COR-L47 (cell line): ENCODE measurements at places on chromosomes 3 and 15.

- DNase-seq, result no peak
Measured at GRCh38 chr3:46565607-46566039, 479 bp downstream of the LRRC2 start.

GRCh38 chr3:12178091-12178820 is 19.5 kb upstream of the TIMP4 start:
- DNase-seq, result no peak

GRCh38 chr3:168051531-168052471 is 43.9 kb downstream of the GOLIM4 start:
- no peak for DNase-seq

DNA sequence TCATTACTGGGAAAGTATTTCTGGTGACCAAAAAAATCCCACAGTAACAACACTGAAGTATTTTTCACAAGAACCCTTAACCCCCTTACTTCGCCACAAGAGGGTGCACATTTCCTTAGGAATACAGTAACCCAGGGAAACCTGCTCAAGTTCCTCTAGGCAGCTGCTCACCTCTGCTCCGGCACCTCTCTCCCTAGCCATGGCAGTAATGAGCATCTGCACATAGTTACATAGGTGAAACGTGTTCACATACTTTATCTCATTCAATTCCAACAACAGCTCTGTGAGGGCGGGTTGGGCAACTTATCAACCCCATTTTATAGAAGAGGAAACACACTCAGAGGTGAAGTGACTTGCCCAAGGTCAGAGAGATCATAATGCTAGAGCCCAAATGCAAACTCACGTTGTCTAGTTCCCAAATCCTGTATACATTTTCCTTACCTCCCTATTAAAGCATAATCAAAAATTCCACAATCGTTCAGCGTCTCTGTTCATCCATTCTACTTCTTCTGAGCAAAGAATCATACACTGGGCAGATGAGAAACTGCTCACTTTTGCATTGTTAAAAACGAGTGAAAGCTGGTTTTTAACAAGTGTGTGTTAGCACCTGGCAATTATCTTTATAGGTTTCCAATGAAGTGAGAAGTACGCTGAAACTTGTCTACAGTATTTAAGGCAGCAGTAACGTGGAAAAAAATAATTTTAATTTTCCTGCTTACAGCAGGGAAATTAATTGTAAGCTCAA is 90.7 kb downstream of the IGF2BP2 start:
- peak; percentile 61 for DNase-seq

- no peak for DNase-seq
Measured at GRCh38 chr3:69121950-69122349, 445 bp downstream of the LMOD3 start.

DNA sequence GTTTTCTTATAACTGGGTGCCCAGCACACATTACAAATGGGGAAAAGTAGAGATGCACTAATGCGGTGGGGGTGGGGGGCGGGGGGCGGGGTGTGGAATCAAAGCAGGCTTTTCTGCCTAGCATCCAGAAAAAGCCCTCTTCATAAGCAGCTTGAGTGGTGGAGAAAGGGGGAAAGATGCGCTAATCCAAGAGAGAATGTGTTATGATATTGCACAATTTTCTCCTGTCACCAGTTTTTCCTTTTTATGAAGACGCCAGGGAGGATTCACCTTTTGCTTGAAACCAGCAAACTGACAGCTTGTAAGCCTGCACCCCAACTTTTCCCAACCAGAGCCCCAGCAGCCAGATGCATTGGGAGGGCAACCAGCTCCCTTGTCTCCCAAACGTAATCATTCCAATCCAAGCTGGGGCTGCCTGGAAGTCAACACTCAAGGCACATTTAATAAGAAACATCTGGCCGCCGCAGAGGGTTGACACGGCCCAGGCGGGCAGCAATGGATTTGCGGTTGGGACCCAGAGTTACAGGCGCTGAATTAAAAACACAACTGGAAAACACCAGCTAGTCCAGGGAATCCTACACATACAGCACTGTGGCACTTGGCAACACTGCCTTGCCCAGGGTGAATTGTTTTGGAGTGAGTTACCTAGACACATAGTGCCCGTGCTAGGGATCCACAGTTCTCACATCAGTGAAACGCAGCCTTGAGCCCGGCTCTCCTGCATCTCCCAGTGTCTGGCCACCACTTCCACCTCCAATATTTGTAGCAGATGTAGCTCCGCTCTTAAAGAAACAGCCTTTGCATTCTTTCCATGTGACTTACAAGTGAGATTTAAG is 218.5 kb upstream of the PRICKLE2 start:
- no peak for DNase-seq

GRCh38 chr3:72318504-72319193 is 529.6 kb downstream of the SHQ1 start:
- DNase-seq, result no peak

DNA sequence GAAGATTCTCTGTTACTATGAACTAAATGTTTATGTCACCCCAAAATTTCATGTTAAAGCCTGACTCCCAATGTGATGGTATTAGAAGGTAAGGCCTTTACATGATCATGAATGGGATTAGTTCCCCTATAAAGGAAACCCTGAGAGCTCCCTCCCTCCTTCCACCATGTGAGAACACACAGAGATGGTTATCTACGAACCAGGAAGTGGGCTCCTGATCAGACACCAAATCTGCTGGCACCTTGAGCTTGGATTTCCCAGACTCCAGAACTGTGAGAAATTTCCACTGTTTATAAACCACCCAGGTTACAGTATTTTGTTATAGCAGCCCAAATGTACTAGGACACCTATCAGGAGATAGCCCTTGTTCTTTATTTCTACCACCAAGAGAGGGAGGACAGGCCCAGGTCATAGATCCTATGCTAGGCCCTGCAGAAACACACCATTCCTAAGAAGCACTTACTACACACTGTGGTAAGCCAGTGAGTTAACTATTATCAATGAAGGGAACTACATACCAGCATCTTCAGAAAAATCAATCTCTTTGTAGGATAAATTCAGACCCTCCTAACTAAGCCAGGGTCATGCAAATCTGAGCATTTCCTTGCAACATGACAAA is 59.0 kb downstream of the PRKAR2A start:
- DNase-seq, result no peak

GRCh38 chr3:10198761-10199649 is 34.3 kb downstream of the IRAK2 start:
- DNase-seq, result no peak

DNA sequence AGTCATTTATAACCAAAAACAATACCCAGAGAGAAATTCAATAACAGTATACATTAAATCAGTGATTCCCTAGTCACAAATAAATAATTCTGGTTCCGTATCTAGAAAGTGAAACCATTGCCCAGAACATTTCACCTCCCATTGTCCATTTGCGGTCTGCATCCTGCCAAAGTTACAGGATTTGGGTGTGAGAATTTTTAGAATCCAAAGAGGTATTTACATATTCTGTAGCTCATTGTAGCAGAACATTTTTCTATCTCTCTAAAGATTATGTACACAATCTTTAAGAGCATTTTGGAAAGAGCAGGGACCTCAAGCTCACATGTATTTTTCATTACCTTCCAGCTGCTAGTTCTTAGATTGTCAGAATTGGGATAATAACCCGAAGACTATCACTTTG is 261.6 kb downstream of the CHL1 start:
- DNase-seq, result no peak

GRCh38 chr15:42915654-42916315 is 4.8 kb downstream of the TTBK2 start:
- DNase-seq, result no peak

- no peak for DNase-seq
Measured at GRCh38 chr3:79268422-79268821, 499.4 kb downstream of the ROBO1 start.

GRCh38 chr3:63576846-63577245 is 75.6 kb upstream of the SNTN start:
- DNase-seq, result peak; percentile 69

GRCh38 chr3:170205302-170205701 is 16.9 kb upstream of the PRKCI start:
- DNase-seq, result no peak

- no peak for DNase-seq
Measured at GRCh38 chr15:84582583-84583157, 18.1 kb upstream of the ZSCAN2 start.

GRCh38 chr3:16789344-16790120 is 95.2 kb upstream of the PLCL2 start:
- DNase-seq, result no peak

- DNase-seq, result no peak
Measured at GRCh38 chr3:107227091-107227490, 150.1 kb upstream of the CCDC54 start.

- DNase-seq, result no peak
Measured at GRCh38 chr3:195103623-195104022, 167.3 kb downstream of the XXYLT1 start.

GRCh38 chr15:70098461-70099166 is 897 bp upstream of the TLE3 start:
- DNase-seq, result peak; percentile 46

DNA sequence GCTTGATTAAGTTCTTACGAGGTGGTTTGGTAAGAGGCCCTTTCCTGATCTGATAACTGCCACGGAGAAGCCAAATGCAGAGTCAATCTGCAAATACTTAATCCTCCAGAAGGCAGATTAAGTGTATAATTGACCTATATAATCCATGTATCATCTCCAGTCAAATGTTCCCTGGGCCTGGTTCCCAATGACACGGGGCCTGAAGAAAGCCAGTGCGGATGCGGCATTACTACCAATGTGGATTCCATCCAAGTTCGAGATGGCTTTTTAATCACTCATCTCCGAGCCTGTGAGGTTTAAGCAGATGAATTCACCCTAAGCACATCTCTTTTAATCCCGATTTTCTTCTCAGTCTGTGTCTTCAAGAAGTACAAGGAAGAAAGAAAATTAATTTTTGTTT is 60.0 kb upstream of the FEZF2 start:
- no peak for DNase-seq

DNA sequence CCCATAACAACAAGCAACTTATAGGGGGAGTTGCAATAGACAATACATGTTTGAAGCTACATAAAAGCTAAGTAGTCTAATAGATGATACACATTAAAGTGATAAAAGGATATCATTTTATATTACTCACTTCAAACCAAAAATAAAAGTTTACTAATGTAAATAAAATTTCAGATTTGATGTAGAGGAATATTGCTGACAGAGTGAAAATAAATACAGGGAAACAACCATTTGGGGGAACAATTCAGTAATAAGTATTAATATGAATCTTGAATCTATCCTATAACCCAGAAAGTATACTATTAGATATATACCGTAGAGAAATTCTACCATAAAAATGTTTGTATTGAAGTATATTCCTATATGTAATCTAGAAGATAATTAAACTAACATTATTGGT is 1248.9 kb upstream of the EPHA6 start:
- DNase-seq, result no peak

GRCh38 chr15:87575896-87576473 is 680.6 kb downstream of the NTRK3 start:
- no peak for DNase-seq

- DNase-seq, result no peak
Measured at GRCh38 chr15:37981775-37982174, 47.3 kb downstream of the TMCO5A start.

DNA sequence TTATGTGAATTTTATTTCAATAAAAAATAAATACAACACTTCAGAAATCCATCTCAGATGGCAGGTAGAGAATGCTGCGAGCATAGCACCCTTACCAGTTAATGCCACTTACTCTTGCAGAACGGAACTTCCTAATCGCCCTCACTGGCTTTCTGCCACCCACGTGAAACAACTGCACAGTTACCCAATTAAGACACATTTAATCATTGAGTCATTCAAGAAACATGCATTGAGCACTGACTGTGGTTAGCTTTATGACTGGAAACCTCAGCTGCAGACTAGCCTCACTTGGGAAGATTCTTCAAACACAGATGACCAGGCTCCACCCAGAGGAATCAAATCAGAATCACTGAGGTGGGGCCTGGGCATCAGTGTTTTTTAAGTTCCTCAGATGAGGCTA is 5.6 kb upstream of the MFGE8 start:
- no peak for DNase-seq

- no peak for DNase-seq
Measured at GRCh38 chr3:158781849-158782248, 20.0 kb upstream of the MFSD1 start.

DNA sequence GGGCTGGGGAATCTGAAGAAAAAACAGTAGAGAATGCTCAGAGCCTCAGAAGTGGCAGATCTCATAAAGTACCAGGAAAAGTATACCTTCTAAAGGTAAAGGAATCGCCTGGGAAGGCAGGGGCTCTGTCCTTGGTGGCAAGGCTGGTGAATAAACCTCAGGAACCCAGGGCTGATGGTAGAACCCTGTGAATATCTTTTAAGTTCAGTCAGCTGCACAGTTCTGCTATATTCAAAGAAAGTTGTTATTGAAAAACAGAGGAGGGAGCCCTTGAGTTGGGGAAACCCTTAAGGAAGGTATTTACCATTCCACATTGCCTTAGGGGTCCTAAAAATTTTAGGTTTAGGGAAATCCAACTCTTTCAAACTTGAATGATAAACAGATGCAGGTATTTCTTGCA is 31.2 kb downstream of the ZPLD1 start:
- peak; percentile 53 for DNase-seq

GRCh38 chr3:129087138-129087702 is 26.6 kb downstream of the GP9 start:
- no peak for DNase-seq

- no peak for DNase-seq
Measured at GRCh38 chr3:191253089-191253799, 54.2 kb downstream of the OSTN start.

DNA sequence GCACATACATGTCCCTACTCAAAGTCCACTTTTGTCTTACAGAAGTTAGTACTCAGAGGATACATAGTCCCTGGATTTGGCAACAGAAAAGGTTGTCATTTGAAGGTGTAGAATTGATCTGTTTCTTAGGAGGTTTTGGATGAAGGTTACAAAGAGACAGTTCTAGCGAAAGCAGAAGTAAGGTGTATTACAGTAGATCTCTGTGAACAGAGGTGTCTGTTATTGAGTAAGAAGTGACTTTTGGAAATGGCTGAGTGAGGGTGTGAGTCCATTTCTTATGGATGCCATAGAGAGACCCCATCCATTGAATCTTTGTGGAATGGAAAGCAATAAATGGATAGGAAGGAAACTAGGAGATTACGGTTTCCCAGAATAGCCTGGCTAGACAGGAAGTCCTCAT is 5.6 kb downstream of the ZNF662 start:
- DNase-seq, result no peak

GRCh38 chr3:180698760-180699270 is 19.5 kb upstream of the CCDC39 start:
- DNase-seq, result no peak

- DNase-seq, result no peak
Measured at GRCh38 chr3:9007928-9008327, 44.7 kb upstream of the RAD18 start.

- DNase-seq, result peak; percentile 20
Measured at GRCh38 chr15:72342385-72342784, 22.4 kb upstream of the CELF6 start.

GRCh38 chr15:33126559-33127290 is 67.8 kb downstream of the FMN1 start:
- DNase-seq, result peak; percentile 97

GRCh38 chr3:75272691-75273090 is 391.4 kb upstream of the FRG2C start:
- no peak for DNase-seq

GRCh38 chr3:32630266-32630665 is 54.7 kb upstream of the CNOT10 start:
- DNase-seq, result no peak
